ENCODE measurements at places on chromosomes 12 and 14.

- DNase-seq = no peak
Observed at GRCh38 chr14:76480426-76480825, 104.5 kb downstream of the ESRRB start.

GRCh38 chr12:56158926-56159461 lies 835 bp downstream of the MYL6 start:
- DNase-seq = peak; percentile 46

- no peak for DNase-seq
Observed at GRCh38 chr12:57118711-57119271, 7.6 kb upstream of the STAT6 start.

DNA sequence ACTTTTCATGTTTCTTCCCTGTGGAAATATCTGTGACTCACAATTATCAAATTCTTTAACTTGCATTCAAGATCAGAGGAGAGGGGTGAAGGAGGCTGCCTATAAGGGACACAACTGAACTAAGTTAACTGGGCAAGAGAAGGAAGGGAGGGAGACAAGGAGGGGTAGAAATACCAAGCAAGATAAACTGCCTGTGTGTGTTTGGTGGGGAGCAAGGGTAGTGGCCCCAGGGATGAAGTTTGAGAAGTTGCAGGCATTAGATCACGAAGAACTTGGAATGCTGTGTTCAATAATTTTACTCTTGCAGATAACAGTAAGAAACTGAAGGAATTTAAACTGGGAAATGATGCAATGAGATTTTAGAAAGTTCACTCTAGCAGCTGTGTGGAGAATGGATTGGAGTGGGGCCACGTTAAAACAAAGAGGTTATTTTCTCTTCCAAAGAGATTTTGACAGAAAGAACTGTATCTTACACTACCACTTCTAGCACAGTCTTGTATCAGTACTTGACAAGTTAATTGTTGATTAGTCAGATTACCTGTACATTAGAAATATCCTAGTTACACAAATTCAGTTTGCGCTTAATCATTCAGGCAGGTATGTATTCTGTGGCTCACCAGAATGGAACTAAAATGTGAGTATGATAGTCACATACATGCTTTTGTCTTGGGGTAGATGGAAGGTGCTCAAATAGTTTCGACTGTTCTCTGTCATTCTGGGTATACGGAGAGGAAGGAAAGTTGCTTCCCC lies 7.4 kb downstream of the PKP2 start:
- DNase-seq = no peak

- no peak for DNase-seq
Observed at GRCh38 chr12:83179999-83180398, 493.3 kb downstream of the TMTC2 start.

- DNase-seq = no peak
Observed at GRCh38 chr14:104428333-104428851, 151.2 kb upstream of the C14orf180 start.

DNA sequence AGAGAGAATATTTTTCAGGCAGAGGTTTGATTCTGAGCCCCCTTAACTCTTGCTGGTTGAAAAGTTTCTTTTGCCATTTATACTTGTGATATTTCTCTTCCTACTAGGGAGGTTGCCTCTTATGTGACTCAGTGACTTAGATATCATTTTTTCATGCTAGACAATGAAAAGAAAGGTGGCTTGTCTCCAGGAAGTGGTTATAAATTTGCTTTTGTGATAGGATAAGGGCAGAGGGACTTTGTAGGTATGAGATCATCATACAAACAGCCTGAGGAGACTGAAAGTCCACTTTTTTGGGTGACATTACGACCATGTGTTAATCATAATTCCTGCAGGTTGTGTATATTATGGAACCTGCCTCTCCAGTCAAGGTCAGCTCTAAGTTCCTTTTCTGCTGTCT lies 35.8 kb downstream of the ACSM4 start:
- no peak for DNase-seq

GRCh38 chr14:90760078-90760444 lies 56.2 kb downstream of the TTC7B start:
- DNase-seq = no peak

DNA sequence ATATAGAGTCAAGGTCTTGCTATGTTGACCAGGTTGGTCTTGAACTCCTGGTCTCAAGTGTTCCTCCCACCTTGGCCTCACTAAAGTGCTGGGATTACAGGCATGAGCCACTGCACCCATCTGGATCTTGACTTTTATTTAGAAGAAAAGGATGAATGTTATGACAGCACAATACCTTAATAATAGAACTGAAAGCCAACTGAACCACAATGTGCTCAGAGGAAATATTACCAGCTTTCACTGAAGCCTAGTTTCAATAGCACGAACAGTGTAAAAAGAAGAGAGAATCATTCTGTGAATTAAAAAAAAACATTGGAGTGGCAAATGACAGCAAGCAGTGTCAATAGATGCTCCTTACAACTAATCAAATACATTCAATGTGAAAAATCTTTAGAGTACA lies 239.2 kb upstream of the RMST start:
- no peak for DNase-seq

DNA sequence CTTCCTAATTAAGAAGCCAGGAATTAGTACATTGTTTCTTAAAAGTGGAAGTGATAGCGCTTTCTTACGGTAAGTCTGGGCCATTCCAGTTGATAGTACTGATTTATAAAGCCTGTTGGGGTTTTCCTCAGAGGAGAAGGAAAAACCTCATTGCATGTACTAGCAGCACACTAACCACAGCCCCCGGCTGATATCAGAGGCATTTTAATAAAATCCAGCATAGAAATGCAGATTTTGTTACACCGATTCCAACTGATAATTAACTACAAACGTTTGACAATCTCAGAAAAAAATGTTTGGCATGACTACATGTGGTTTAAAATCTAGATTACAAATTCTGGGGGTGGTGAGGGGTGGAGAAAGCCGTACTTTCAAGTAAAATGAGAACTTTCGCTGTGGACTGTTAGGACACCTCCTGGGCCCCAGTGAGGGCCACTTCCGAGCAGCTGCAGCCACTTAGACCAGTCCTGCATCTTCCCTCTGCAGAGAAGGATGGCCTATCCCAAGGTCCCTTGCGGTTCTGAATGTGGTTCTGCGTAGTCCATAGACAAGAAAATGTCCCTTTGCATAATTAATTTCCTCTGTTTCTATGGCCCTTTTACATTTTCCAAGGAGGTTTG lies 374.4 kb downstream of the NUAK1 start:
- DNase-seq = no peak

DNA sequence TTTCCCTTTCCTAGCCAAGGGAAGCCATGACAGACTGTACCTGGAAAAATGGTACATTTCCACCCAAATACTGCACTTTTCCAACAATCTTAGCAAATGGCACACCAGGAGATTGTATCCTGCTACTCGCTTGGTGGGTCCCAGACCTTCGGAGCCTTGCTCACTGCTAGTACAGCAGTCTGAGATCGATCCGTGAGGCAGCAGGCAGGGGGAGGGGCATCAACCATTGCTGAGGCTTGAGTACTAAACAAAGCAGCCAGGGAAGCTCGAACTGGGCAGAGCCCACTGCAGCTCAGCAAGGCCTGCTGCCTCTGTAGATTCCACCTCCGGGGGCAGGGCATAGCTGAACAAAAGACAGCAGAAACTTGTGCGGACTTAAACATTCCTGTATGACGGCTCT lies 218.8 kb downstream of the LRIG3 start:
- DNase-seq = no peak

GRCh38 chr12:90652280-90652679 lies 302.7 kb downstream of the CCER1 start:
- no peak for DNase-seq

- no peak for DNase-seq
Observed at GRCh38 chr14:52029881-52030280, 39.0 kb downstream of the NID2 start.

GRCh38 chr14:64235652-64236640 lies 58.2 kb downstream of the ESR2 start:
- DNase-seq = no peak

- DNase-seq = peak; percentile 65
Observed at GRCh38 chr12:62044450-62045135, 215.6 kb upstream of the USP15 start.

DNA sequence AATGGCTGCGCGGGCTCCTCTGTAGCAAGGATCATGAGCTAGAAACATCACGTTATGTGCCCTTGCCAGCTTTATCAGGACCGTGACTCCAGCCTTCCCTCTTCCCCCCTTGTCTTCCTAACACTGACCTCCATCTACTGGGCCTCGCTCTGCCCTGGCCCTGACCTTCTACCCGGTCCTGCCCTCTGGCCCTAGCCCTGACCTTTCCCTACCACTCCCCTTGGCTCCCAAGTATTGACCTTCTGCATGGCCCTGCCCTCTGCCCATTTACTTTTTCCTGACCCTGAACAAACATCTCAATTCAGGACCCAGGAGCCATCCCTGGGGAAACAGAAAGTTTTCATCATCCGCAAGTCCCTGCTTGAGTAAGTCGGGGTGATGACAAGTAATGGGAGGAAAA lies 2.0 kb downstream of the SOAT2 start:
- no peak for DNase-seq

- no peak for DNase-seq
Observed at GRCh38 chr14:103801459-103801858, 45.9 kb downstream of the PPP1R13B start.

GRCh38 chr12:15584366-15585041 lies 204.7 kb downstream of the EPS8 start:
- DNase-seq = no peak

- no peak for DNase-seq
Observed at GRCh38 chr12:66735275-66735674, 56.4 kb upstream of the GRIP1 start.

GRCh38 chr12:117439531-117440001 lies 78.1 kb upstream of the NOS1 start:
- DNase-seq = no peak

GRCh38 chr12:49982246-49983087 lies 9.7 kb downstream of the AQP6 start:
- no peak for DNase-seq

DNA sequence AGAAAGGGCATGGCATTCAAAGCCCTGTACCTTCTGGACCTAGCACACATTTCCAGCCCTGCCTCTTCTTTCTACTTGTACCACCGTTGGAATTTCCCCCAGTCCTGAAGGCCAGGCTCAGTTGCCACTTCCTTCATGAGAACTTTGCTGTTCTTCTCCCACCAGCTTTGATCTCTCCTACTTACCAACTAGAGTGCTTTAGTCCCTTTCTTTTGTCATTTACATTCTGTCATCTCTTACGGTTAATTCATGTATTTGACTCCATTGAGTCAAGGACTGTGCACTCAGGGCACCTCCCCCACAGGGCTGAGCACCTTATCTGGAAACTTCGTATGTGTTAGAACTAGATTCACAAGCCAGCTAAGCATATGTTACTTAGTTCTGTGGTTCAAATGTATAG lies 26.3 kb downstream of the BICDL1 start:
- DNase-seq = no peak

DNA sequence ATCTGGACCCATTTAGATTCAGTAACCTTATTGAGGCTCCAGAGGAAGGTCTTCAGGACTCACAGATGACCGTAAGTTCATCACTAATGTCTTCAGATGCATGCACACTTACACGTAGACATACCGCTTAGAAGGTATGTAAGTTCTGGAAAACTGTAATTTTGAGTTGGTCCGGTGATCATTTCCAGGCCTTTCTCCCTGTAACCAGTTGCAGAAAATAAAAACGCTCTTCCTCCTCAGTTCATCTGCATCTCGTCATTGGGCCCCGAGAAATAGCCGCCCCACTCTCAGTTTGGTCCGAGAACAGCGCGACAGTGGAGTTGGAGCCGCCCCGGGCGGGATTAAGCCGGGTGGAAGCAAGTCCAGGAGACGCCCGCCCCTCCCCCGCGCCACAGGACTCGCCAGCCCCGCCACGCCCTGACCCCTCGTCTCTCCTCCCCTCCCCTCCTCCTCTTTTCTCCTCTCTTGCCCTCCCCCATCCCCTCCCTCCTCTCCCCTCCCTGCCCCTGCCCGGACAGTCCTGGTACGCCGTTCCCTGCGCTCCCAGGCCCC lies 83.7 kb downstream of the TNFAIP2 start:
- DNase-seq = no peak

GRCh38 chr14:60951776-60952435 lies 29.0 kb downstream of the TRMT5 start:
- no peak for DNase-seq

DNA sequence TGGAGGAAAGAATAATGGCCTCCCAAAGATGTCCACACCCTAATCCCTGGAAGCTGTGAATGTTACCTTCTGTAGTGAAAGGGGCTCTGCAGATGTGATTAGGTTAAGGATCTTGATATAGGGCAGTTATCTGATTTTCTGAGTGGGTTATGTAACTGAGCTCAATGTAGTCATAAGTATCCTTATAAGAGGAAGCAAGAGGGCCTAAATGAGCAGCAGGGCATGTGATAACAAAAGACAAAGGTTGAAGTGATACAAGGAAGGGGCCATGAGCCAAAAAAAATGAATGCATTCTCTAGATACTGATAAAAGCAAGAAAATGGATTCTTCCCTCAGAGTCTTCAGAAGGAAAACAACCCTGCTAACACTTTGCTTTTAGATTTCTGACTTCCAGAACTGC lies 78.8 kb downstream of the OSBPL8 start:
- no peak for DNase-seq

DNA sequence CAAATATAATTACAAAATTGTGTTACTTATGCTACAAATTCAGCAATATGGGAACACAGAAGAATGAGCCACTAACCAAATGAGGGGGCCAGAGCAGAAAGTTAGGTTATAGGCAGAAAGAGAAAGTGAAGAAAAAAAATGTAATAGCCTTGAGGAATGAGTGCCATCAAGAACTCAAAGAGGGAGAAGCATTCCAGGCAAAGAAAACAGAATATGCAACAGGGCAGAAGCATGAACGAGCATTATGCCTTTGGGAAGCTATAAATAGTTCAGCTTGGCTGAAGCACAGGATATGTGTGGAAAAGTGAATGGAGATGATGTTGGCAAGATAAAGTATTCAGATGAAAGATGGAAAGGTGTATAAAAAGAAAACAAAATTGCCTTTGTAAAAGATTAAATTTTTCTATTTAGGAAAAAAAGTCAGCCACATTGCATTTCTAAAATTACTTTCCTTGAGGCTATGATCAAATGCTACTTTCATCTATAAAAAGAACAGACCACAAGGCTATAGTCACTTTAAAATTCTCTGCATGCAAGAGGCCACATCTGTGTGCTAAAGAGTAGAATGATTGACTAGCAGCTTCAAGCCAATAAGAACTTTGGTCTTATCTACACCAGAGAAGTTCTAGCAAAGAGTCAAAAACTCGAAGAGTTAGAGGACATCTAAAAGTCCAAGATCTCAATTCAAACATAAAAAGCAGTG lies 193.6 kb upstream of the GARIN6 start:
- DNase-seq = no peak

DNA sequence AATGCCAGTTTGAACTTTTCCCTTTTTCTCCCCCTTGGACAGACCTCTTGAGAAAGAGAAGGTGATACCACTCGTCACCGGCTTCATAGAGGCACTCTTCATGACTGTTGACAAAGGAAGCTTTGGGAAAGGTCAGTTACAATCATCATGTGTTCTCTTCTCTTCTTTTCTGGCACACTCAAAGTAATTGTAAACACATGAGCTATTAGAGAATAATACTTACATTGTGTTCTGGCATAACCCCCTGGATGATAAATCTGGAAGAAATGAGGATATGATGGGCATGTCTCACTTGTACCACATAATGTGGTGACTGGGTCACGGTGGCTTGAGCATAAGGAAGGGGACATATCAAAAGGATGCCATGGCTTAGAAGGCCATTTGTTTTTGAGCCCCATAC lies 20.0 kb downstream of the UTP20 start:
- no peak for DNase-seq

Measured in LNCaP clone FGC (cell line).